Posterior cingulate gyrus (tissue), 11 donors: ENCODE measurements at places on chromosomes 2 and 18.

DNA sequence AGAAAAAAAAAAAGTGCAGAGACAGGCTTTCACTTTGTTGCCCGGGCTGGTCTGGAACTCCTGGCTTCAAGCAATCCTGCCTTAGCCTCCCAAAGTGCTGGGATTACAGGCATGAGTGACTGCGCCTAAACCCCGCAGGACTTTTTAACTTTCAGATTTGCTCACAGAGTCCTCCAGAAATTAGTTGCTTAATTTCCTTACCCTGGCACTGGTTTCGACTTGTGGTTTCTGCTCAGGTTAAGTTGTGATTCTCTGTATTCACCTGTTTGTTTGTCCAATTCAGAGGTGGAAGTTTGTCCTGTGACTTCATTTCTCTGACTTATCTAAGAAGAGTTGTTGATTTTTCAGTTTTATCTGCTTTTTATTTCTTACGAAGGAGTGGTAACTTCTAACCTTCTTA lies 238.1 kb downstream of the TMEM182 start:
- no peak for DNase-seq

DNA sequence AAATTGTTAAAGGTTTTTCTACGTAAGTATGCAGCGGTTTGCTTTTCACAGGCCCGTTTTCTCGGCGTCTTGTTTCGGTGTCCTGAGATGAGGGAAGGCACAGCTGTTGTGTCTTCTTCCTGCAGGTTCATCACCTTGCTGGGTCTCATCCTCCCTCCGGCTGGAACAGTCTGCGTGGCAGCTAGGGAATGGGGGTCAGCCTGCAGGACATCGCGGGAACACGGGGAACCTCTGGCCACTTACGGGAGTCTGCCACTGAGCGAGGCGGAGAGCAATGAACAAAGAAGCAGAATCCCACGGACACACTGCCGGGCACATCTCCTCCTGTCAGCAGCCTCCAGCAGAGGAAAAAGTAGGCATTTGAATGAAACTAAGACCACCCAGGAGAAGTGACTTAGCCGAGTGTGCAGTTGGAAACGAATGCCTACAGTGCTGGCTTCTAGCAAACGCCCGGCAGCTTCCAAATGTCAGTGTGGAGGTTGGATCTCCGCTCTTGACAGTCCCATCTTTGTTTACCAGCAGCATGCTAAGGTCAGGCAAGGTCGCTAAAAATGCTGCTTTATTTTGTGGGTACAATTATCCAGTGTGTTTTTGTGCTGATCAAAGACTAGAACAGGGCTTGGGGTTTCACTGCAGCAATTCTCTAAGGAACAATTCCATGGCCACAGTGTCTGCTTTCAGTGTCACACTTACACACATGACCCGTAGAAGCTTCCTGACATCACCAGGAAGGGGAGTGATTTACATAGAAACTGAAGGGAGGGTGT lies 109.8 kb upstream of the SEC11C start:
- DNase-seq, result no peak

- no peak for DNase-seq
These were observed 32.5 kb downstream of the TCF4 start for GRCh38 chr18:55555395-55556027.

GRCh38 chr2:32632089-32632488 lies 4.2 kb downstream of the TTC27 start:
- no peak for DNase-seq

- no peak for DNase-seq
These were observed 28.4 kb upstream of the NEB start for GRCh38 chr2:151762694-151763093.

GRCh38 chr2:237660381-237660900 lies 33.1 kb downstream of the LRRFIP1 start:
- DNase-seq, result no peak

- DNase-seq, result no peak
These were observed 153.3 kb upstream of the NOSTRIN start for GRCh38 chr2:168649105-168649504.

GRCh38 chr2:60675301-60675700 lies 80.8 kb upstream of the PAPOLG start:
- DNase-seq, result no peak

- DNase-seq, result peak; percentile 85
These were observed 947 bp downstream of the ITSN2 start for GRCh38 chr2:24359129-24360049.

DNA sequence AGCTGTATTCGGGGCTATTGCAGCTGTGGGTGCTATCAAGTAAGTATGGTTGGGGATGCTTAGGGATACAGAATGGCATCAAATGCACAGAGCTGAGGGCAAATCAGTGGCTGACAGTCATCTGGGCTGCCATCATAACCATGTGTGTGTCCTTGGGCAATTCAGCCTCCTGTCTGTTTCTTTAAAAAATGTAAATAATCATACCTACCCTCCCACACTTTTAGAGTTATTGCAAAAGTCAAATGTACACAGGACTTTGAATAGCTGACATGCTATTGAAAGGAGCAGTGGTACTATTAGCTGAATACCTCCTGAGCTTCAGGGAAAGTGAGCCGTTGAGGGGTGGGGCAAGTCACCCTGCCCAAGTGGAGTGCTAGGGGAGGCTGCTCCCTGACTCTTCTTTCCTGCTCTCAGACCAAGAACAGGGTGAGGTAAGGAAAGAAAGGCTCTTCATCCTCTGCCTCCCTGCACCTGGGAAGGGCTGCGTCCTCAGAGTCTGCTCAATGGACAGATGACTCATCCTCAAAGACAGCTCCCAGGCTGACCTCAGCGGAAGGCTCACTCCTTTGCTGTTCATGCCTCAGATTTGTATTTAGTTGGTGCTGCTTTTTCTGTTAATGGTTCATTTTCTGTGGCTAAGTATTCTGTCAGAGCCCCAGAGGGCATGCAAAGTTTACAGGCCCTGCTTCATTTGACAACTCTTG lies 54.9 kb upstream of the BZW1 start:
- DNase-seq, result no peak

GRCh38 chr2:29657674-29658073 lies 263.7 kb downstream of the ALK start:
- DNase-seq, result no peak

GRCh38 chr2:240143801-240144648 lies 3.6 kb upstream of the OTOS start:
- peak; percentile 97 for DNase-seq

DNA sequence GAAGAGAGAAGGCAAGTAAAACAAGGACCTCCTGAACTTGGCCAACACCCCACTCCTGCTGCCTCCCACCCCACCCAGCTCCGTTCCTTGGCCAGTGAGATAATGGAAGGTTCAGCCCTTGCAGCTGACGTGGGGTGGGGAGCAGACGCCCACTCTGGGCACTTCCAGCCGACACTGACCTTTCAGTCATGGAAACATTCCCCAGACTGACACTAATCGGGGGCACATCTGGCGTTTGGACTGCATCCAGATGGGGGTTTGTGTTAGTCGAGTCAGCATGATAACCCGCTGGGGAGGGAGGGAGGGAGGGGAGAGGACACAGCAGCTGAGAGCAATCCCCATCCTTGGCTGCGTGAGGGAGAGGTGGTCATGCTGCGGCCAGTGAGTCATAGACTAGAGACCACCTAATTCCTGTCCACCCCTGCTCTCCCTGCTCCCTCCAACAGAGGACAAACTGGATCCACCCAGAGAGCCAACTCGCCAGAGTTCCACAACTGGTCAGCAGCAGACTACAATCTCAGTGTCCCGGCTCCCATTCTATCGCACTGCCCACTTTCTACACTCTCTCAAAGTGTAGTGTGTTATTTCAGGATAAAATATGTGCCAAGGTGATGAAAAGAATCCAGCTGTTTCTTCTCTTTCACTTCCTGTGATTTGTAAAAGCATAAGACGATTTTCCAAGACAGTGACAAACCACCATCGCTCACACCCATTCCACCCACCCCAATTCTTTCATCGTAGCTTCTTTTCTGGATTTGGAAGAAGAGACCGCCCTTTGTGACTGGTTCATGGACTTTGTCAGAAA lies 115.4 kb upstream of the PKDCC start:
- no peak for DNase-seq
